ENCODE measurements at places on chromosomes 5 and 9.

- no peak for DNase-seq
Observed at GRCh38 chr5:14669975-14670374, 5.5 kb downstream of the OTULIN start.

DNA sequence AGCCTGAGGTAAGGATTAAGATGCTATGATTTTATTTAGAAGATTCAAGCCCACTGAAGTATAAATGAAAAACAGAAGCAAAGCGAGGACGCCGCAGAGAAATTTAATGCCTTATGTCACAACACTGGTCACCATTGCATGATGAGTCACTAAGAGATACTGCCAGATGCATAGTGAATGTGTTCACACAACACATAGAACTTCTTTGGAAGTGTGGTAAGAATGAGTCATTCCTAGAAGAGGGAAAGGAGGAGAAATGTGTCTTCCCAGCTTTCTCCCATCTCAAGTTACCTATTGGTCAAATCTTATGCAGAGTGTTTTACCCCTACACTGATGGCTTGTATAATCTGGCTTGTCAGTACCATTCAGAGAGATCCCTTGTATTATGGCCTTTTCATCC lies 465.3 kb upstream of the ARRDC3 start:
- no peak for DNase-seq

DNA sequence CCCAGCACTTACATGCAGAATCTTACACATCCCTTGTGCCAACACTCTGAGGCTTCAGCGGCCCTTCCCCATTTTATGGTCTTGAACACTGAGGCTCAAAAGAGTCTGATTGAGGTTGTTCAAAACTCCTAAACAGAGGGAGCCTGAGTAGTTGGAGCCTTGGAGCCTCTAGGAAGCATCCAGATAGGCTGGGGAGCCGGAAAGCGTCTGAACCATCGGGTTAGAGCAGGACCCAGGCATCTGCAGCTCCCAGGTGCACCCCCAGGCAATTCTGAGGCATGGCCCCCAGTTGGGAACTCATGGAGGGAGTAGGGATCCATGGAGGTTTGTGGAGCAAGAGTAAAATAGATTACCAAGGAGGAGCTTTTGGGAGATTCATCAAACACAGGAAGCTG lies 3.8 kb downstream of the OLFML2A start:
- DNase-seq: no peak

DNA sequence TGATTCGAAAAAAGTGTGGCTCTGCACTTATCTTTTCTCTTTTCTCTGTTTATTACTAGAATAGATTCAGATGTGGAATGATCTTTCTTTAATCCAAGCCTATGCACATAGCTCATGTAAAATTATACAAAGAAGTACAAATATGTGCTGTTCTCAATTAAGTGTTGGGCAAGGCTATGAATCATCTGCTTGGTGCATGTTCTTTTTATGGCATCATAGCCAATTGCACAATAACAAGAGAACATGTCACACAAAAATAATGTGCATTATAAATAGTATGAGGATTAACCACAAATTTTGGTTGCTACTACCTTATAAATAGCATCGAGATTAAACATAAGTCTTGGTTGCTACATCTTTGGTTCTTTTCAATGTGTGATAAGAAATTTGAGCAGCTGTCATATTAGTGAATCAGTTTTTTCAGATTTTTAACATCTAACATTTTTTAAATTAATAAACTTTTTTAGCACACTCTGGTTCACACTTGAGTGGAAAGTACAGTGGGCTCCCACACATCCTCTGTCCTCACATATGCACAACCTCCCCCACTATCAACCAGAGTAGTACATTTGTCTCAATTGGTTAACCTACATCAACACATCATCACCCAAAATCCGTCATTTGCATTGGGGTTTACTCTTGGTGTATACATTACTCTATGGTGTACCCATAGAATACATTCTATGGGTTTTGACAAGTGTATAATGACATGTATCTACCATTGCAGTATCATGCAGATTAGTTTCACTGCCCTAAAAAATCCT lies 6.8 kb upstream of the RECK start:
- DNase-seq: no peak

- no peak for DNase-seq
Observed at GRCh38 chr5:849651-850301, 1.0 kb downstream of the ZDHHC11 start.

DNA sequence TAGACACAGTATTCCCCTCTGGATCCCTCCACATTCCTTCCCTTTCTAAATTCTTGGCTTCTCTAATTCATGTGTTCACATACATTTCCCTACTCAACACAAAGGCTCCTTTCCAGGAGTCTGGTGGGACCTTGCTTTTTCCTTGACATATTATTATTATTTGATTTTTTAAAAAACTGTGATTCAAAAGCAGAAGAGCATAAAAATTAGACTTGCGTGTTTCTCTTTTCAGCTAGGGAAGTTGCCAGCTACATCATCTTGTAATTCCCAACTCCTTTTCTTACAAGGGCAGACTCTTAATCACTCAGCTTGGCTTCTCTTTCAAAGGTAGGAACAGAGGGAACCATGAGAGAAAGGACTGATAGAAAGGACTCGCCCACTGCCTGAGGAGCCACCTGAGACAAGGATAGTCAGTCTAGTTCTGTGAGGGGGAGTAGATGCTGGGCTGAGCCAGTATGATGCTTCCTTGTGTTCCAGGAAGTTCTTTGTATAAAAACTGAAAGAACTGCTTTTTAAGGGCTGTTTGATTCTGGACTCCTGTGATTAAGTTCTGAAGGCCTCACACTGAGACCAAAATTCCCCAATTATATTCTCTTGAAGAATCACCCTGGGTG lies 51.0 kb upstream of the DPYSL3 start:
- no peak for DNase-seq

DNA sequence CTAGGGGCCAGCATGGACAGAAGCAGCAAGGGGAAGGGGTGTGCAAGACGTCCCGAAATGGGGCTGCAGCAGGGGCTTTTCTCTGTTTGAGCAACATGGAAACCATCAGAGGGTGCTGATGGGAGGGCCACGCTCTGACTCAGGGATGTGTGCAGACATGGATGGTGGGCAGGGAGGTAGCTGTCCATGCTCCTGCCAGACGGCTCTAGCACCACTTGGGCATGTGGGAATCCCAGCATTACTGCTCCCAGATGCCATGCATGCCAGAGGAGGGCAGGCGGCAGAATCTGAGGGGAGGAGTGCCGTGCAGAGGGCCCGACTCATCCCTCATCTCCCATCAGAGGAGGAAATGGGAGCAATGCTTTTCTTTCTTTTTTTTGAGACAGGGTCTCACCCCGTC lies 45.6 kb upstream of the SLC25A51 start:
- no peak for DNase-seq

DNA sequence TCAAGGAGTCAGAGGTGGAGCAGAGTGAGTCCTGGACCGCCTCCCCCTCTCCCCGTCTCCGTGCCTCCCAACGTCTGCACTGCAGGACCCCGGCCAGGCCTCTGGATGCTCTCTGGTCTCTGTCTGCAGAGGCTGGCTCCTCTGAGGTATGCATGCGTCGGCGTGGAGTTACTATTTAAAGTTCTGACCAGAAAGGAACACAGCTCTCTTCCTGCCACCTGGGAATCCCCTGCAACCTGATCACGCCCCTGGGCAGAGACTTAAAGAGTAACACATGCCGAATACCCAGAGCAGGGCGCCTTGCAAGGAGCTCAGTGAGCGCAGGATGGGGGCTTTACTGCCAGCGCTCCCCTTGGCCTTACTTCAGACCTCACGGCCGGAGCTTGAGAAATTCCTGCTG lies 16.0 kb downstream of the ANXA6 start:
- no peak for DNase-seq

DNA sequence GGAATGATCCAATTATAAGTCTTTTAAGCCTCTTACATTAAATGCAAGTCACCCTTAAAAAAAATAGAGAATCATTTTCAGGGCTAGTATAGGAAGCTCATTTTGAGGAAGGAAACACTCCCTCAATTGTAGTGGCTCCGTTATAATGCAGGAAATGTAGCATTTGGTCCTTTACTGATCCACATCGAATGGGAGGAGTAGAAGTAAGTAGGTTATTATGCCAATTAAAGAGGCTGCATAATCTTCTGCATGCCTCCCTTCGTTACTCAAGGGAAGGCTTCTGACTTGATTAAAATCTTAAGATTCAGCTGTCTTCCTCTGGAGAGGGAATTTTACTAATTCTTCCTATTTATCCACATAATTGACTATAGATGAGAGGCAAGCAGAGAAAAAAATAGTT lies 579.2 kb upstream of the COX7C start:
- DNase-seq: no peak

DNA sequence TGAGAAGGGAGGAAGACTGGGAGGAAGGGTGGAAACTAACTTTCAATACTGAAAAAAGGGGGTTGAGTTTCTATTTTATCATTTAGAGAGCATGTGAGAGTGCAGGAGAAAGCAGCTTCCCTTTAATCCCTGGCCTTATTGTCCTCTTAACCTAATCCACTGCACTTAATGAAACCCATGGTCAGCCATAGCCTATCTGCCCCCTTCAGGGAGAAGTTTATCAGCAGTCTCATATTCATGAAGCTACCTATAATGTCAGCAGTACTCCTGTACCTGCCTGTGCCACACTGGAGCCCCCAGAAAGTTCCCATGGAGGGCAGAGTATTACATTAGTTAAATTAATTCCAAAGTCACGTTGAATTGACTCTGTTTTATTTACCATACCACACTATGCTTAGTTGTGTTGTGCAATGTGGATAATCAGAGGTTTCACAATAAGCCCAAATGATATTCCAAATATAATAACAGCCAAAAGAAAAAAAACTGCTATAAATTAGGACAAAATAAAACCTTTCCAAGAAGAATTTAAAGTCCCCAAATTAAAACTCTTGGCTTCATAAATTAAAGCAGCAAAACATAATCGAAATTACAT lies 62.9 kb downstream of the MUSK start:
- DNase-seq: no peak
